ENCODE measurements at places on chromosomes 1 and 21.

GRCh38 chr1:150186789-150187559 is 37.3 kb downstream of the PLEKHO1 start:
- no peak for DNase-seq

- DNase-seq: no peak
Measured at GRCh38 chr1:117580882-117581281, 25.0 kb upstream of the TENT5C start.

DNA sequence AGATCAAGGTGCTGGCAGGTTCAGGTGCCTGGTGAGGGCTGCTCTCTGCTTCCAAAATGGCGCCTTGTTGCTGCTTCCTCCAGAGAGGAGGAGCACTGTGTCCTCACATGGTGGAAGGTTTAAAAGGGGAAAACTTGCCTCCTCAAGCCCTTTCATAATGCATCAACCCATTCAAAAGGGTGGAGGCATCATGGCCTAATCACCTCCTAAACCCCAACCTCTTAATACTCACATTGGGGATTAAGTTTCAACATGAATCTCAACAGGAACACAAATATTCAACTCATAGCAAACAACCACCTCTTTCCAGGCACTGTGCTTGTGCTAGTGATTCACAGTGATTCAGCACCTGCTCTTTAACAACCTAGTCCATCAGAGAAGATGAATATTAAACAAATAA is 4.2 kb downstream of the S100A12 start:
- no peak for DNase-seq

DNA sequence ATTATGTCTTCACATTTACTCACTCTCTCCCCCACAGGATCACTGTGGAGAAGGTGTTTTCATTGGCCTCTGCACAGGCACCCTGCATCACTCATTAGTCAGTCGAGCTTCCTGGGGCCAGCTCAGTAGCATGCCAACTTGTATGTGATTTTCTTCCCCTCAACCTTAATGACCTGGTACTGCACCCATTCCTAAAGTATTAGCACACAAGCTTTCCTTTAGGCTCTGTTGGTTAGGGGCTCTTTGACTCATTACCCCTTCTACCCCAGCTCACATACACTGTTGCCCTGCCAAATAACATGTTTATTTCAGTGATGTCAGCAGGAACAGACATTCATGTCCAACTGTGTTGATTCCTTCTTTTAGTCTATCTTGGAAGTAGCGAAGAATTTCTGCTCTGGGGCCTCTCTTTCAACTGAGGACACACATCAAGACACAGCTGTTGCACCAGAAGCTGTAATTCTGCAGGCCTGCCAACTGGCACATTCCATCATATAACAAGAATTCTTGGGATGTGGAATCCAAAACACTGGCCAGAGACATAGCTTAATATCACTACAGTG is 603.5 kb upstream of the ADAMTS5 start:
- no peak for DNase-seq

- DNase-seq: no peak
Measured at GRCh38 chr1:113769601-113769970, 10.3 kb upstream of the PHTF1 start.

DNA sequence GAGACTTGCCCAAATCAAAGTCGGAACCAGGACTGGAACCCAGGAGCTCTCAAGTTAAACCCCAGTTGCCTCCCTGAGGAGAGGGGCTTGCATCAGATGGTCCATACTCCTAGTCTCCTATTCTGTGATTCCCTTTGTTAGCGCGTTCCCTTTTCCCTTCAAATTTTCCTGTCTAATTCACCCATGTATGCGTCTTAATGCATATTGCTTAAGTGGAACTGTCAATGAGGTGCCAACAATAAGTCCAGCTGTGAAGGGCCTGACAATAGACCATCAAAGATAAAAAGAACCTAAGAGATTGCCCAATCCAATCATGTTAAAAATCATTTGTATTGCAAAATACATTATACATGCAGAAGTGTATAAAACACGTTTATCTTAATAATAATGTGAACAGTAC is 634 bp upstream of the SPATA6 start:
- no peak for DNase-seq

DNA sequence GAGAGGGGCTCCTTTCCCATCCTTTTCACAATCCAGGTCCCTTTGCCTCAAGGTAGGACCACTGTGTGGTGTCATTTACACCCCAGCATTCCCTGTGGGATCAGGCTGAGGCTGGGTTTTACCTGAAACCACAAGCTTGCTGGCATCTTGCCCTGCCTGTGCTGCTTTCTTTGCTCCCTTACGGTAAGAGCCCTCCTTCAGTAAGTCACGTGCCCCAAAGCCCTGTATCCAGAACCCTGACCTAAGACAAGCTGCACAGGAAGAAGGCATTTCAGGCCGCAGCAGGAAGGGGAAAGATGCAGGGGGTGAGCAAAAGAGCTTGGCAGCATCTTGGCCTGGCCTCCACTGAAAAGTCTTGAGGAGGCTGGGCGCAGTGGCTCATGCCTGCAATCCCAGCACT is 58.4 kb downstream of the KLHDC7A start:
- no peak for DNase-seq

DNA sequence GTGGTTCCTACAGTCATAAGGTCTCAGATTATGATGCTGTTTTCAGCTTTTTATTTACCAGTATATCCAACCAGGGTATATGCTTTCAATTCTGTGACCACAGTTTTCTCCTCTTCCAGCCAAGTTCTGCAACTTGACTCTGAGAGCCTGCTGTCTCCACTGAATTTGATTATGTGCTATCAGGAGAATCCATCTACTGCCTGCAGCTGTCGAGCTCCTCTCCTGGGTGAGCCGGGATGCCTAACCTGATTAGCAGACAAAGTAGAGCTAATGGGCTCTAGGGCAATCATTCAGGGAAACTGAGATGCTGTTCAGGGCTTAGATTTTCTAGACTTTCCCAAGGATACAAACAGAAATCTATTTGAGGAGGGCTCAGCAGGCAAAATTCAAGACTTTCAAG is 271.5 kb upstream of the BEND5 start:
- no peak for DNase-seq

All from stimulated activated CD4-positive, alpha-beta T cell treated with anti-CD3 and anti-CD28 coated beads, Interleukin-4, amount 100 ng/mL, for 48 hours (primary cell).